CD4-positive, alpha-beta T cell treated with Interleukin-21 for 1 hour (primary cell): ENCODE measurements at places on chromosomes 3 and 15.

- DNase-seq = no peak
These were observed 120.1 kb downstream of the GALK2 start for GRCh38 chr15:49290191-49290590.

- no peak for DNase-seq
These were observed 54.5 kb downstream of the OSBPL10 start for GRCh38 chr3:31926543-31926942.

- DNase-seq = peak; percentile 21
These were observed 5.4 kb upstream of the ALDH1A2 start for GRCh38 chr15:58070801-58071418.

GRCh38 chr3:171145798-171146197, 119.3 kb upstream of the SLC2A2 start:
- no peak for DNase-seq

DNA sequence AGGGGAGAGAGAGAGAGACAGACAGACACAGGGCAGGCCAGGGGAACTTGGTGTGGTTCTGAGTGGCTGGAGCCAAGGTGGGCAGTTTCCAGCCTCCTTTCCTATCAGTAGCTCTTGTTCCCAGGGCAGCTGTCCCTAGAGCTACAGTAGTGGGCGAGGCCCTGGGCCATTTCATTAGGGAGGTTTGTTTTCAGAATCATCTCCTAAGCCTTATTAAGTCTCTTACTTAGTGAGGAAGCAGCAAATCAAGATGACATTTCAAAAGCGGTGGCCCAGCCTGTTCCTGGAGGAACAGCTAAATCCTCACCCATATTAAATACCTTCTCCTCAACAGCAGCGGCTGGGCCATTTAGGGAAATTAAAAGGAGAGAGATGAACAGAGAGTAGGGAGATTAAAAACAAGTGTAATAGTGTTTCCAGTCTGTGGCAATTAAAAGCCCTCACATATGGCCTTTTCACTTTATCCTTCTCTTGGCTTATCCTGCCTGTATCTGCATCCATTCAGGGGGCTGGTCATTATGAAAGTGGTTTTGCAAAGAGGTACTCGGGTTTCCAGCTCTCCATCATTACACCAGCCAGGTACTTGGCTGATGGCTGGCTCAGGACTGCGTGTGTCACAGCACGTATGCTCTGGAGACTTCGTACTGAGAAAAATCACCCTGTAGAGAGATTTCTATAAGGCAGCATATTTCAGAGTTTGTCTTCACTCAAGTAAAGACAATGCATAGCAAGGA, 91.9 kb upstream of the PRR23C start:
- DNase-seq = no peak

GRCh38 chr3:102069211-102069662, 219.9 kb downstream of the NFKBIZ start:
- DNase-seq = no peak

DNA sequence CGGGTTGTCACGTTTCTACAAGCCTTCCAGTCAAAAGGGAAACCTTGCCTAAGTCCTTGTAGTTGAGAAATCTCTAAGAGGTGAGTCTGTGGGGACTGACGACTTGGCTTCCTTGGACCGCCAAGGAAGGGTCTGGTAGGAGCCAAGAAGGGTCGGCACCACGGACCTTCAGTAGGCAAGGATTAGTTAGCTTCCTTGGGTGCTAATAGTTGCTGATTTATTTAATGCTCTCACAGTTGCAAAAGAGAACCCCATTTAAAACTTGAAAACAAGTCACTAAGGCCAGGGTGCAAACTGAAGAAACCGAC, 361 bp upstream of the LCMT2 start:
- no peak for DNase-seq

DNA sequence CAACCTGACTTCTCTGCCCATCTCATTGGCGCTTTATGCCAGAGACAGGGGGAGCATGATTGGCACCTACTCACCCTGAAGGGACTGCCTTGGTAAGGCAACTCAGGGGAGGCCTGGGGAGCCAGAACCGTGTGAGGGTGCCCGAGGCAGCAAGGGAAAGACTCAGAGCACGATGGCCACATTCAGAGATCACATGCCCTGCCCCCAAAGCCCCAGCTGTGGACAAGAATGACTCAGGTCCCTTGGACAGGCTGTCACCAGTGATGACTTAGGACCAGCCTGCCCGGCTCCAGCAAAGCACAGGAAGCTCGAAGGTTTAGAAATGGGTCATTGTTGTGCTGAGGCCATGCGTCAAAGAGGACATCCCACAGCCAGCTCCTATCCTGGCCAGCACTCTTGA, 49.1 kb upstream of the LIMD1 start:
- no peak for DNase-seq

DNA sequence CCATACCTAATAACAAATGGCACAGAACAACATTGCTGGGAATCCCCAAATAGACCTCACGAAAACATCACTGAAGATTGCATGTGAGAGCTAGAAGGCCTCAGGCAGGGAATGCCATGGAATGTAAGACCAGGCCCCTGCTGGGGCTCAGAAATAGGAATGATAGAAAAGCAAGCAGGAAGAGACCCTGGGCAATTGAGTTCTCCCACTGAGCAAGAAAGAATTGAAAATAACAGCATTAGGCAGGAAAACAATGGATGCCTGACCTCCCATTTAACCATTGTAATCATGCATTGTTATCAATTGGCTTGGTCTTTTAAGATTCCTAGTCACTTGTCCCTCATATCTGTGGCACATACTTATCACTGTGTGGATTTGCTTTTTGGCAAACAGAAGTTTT, 581.6 kb downstream of the FHIT start:
- DNase-seq = no peak

- no peak for DNase-seq
These were observed 262.1 kb downstream of the LPP start for GRCh38 chr3:188416041-188416440.
